Amniotic epithelial cell (primary cell): ENCODE measurements at places on chromosomes 11 and 22.

GRCh38 chr11:132590554-132590953, 941.7 kb downstream of the OPCML start:
- DNase-seq = no peak

DNA sequence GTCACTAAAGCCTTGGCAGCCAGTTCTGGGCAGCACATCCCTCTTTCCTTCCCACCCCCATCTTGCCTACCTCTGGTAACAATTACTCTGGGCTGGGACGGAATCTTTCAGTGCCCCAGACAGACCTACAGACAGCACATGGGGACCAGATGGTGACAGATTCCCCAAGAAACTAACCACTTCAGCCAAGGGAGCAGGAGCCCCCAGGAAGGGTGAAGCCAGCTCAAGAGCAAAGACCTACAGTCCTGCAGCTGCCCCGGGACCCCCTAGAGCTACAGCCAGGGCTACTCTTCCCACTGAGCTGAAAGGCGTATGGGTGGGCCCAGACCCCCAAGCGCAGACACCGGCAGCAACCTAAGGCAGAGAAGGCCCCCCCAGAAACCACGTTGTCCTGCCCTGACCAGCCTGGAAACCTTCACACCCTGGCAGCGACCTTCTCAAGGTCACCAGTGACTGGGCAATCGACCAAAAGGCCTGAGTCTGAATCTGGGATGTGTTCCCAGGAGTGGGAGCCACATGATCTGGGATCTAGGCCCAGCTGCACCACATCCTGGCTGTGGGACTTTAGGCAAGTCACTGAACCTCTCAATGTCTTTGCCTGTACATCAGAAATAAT, 65.8 kb downstream of the LRRC32 start:
- DNase-seq = peak; percentile 65

DNA sequence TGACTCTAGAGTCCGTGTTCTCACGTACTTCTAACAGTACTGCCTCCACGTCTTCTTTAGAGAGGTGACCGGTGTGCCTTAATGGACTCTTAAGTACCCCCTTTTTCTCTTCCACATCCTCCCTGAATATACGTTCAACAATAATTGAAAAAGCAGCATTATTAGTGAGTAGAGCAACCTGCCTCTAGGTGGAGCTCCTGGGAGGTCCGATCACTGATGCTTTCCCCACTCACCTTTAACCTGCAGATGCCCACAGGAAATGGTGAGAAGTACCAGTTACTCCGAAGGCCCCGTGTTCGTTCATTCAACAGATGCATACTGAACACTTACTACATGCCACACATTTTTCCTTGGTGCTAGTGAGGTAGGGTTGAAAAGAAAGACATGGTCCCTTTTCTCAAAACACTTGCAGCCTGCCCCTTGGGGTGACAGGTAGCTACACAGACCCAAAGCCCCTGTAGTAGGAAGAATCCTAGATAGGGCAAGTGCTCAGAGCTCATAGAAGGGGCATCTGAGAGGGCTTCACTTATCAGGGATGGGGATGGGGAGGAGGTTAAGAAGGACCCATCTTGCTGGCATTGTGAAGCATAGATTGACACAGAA, 72.7 kb downstream of the FEZ1 start:
- DNase-seq = no peak

DNA sequence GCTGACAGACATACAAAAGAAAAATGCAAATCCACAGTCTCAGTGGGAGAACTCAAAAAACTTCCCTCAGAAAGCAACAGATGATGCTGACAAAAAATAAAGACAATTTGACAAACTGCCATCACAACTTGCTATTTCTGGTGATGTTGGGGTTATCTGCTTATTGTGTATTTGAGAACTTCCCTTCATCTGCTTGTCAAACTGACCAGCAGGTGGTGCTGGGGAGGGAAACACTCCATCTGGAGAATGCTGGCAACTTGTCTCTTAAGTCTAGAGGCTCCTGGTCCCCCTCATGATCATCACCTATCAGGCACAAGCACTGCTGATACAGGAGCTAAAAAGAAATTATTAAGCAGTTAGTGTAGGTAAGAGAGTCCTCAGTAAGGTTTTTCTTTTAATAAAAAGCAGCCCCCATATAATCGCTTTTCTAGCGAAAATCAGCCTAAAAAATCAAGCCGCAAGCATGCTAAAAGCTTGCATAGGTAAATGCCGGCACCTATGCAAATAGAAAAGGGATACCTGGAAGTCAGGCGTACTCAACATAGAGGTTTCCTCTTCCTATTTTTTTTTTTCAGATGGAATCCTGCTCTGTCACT, 9.8 kb upstream of the FAM111B start:
- peak; percentile 59 for DNase-seq
